ENCODE measurements at places on chromosomes 3 and 15.

DNA sequence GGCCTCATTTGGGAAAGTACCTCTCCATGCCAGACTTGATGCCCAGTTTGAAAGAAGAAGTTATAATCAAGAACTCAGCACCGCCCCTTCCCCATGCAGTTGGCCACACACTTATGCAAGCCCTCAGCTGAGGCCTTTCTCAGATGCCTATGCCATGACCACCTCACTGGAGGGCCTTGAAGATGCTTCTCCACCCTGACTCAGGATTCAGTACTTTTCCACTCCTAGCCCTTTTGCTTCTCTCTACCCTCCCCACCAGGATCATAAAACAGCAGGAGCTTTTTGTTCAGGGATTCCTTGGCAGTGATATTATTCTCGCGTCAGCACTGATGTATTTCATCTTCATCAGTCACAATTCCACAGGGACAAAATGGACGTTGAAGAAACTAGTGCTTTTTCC, 313.5 kb downstream of the PYDC2 start:
- peak; percentile 97 for DNase-seq

DNA sequence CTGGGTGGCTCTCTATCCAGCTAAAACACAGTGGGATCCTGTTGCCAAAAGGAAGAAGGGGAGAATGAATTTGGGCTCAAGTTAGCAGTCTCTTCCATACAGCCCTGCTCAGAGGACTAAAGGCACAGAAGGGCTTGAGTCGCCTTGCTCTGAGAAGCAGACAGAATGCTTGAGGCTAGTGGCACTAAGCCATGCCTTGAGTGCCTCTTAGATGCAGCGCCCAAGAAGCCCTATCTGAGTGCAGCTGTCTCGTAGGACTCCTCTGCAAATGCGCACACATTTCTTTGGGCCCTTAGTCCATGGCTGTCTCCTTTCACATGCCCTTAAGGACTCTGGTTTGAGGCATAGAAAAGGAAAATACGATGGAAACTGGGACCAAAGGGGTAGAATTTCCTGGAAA, 211.3 kb upstream of the CHRM5 start:
- DNase-seq: no peak

GRCh38 chr3:146334151-146334550, 83.2 kb upstream of the PLSCR4 start:
- peak; percentile 34 for DNase-seq

- peak; percentile 56 for DNase-seq
Measured at GRCh38 chr15:86347245-86347644, 267.6 kb downstream of the AGBL1 start.

GRCh38 chr3:100463002-100463401, 29.4 kb upstream of the TMEM45A start:
- DNase-seq: peak; percentile 55

- peak; percentile 84 for DNase-seq
Measured at GRCh38 chr3:129558772-129559564, 16.0 kb downstream of the H1-8 start.

DNA sequence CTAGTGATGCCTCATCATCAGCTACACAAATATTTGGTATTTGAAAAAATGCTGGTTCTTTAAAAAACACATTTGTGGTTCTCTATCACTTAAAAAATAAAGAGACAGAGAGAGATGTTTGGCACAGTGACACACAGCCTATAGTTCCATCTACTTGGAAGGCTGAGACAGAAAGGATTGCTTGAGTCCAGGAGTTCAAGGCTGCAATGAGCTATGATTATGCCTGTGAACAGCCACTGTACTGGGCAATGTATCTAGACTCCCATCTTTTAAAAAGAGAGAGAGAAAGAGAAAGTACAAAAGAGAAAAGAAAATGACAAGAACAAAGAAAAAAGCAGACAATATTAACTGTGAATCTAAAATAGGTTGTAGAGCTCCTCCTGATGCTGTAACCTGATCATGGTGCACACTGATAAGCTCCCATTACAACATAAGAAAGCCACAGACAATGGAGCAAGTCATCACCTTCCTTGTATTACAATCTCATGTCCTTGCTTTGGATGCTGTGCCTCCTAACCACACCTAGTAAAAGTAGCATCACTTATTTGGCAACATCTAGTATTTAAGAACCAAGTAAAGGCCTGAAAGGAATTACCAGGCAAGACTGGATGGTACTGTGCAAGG, 31.7 kb upstream of the MAP4 start:
- peak; percentile 49 for DNase-seq

GRCh38 chr3:197027896-197028727, 1.5 kb downstream of the MELTF start:
- DNase-seq: peak; percentile 37

GRCh38 chr15:94844538-94845389, 613.4 kb downstream of the MCTP2 start:
- DNase-seq: no peak

DNA sequence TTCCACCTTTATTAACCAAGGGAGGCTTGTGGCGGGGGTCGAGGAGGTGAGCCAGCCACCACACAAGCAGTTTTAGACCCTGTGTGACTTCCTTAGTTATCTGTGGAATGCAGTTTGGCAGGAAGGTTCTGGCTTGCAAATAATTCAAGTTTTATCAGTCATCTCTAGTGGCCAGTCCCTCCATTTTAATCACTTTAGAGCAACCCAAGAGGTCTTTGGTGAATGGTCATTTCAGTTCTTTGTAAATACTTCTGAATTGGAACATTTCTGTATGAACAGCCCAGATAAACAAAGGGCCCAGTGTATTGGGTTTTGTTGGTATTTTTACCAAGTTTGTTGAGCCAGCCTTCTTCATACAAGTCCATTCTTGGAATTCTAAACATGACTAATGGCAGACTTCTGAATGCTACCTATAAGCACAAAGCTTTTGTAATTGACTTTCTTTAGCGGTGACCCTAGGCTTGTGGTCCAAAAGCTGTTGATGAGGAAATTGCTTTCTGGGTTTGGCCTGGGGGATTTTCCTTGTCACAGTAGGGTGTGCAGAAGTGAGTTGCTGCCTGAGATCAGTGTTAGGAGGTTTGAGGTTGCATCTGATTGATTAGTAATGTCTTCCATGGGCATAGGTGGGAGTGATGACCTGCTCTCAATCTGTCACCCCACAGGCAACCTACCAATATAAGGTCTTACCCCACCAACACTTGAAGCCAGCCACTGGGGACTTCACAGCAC, 193.3 kb upstream of the TOPAZ1 start:
- DNase-seq: peak; percentile 40

DNA sequence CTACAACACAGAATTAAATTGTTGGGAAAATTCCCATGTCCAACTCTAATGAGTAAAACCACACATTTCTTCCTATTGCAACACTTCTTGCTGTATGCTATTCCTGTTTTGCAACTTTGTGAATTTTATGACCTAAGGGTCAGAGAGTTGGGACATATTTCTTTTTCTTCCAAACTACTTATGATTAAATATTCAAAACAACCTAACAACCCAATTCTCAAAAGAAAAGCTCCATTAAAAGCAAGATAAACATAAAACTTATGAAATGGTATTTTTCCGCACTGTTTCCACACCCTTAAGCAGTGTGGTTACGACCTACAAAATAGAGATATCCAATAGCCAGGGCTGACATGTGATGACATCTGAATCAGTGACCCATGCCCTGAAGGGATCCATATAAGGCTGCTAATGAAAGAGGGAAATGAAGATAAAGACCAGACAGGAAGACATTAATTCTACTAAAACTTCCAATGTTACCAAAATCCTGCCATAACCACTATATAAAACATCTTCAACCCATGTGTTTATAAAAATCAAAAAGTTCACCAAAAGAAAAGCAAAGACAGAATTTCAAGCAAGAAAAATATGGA, 45.6 kb downstream of the DMXL2 start:
- DNase-seq: no peak

- DNase-seq: no peak
Measured at GRCh38 chr3:133992951-133993620, 36.6 kb downstream of the SLCO2A1 start.

- DNase-seq: no peak
Measured at GRCh38 chr3:129971351-129972052, 3.0 kb upstream of the TRH start.

DNA sequence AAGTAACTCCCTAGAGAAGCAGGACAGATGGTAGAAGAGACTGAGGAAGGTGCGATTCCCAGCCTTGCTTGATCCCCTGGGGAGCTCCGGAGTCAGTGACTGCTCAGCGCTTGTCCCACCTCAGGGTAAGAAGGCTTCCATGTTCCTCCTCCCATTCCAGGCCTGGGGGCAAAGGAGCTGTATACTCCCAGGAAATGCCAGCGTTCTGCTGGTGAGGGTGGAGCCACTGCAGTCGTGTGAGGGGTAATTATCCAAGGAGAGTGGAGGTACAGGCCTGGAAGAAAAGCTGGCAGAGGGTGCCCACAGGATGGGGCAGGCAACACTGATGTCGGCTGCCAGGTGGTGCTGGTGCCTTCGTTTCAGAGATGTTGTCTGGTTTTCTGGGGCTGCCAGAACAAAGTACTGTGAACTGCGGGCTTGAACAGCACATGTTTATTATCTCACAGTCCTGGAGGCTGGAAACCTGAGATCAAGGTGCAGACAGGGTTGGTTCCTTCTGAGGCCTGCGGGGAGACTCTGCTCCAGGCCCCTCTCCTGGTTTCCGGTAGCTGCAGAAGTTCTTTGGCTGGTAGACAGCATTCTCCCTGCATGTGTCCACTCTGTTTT, 12.1 kb upstream of the APBA2 start:
- no peak for DNase-seq

DNA sequence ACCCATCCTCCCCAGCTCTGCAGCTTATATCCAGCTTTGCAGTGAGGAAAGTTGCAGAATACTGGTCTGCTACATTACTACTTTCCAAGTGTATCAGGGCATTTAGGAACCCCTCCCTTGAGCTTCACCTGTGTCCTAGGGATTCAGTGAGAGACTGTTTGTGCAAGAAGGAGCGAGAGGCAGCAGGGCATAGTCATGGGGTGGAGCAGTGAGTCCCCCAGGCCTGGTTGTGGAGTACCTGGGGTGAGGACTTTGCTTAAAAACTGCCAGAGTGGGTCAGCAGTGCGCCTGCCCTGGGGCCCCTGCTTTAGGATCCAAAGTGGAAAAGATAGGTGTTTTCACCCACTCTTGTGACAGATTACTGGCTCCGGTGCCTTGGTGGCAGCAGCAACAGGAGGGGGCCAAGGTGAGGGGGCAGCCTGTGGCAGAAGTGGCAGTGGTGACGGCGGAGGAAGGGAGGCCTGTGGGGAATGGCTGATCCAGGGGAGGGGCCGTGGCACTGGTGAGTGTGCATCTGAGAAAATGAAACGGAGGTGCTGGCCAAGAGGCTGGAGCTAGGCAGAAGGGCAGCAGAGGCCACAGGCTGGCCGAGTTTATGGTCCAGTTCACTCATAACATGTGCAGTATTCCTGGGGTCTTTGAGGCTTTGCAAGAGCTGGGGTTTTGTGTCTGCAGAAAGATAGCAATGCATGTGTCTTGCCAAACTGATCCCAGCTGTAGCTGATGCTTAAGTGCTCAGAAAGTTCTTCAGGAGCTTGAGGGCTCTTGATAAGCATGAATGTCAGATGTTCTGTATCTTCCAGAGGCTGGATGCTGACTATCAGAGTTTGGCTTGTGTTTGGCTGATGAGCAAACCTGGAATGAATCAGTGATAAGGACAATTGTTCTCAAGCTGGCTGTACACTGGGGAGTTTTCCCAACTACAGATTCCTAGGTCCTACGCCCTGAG, 43.4 kb downstream of the GOLGA6A start:
- DNase-seq: no peak

DNA sequence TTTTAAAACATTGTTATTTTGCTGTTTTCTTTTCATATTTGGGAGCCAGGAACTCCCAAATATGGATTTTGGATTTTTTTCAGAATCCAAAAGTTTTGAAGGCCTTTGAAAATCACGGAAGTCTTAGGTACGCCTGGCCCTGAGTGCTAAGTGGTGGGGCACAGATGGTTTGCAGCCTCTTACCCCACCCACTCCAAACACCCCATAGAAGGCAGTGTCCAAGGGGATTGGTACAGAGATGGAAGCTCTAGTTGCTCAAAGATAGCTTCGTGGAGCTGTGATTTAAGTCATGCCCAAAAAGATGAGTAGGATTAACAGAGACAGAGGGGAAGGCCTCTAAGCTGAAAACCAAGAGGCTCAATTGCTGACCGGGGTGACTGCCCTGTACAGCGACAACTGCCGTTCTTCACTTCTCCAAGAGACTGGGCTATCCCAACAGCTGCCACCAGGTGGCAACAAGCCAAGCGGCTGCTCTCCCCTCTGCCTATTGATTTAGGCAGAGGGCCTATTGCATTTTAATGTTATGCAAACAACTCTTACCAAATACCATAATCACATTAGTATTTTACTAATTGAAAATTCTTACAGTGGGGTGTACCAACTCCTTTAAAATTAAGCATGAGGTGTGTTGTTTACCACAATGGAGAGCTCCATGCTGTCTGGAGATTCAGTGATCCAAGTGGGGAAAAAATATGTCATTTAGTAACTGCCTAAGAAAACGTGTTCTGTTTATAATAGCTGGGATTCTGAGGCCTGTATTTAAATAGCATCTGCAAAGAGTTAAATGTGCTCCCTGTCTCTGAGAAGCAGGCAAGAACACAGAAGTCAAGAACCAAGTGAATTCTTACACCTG, 64.0 kb upstream of the C15orf61 start:
- DNase-seq: peak; percentile 52

DNA sequence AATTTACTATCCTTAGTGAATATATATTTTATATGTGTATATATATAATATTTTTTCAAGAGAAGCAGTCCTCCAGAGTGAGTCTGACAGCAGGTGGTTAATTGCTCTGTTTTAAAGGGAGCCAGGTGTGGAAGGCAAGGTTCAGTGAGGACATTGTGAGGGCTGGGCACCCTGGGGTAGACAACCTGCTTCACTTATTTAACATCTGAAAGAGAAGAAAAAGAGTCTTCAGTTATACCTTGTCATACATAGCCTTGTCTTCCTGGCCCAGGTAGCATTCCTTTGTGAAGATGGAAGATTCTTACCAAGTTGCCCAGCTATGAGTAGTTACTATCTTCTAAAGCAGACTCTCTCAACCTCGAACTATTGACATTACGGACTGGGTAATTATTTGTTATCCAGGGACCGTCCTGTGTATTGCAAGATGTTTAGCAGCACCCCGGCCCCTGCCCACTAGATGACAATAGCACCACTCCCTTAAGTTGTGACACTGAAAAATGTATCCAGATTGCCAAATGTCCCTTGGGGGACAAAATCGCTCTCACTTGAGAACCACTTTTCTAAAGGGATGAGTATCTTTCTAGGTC, 336.0 kb upstream of the TRIM42 start:
- DNase-seq: no peak

Data from HT1080 (cell line).